GM06990 (cell line): ENCODE measurements at places on chromosomes 11 and 22.

DNA sequence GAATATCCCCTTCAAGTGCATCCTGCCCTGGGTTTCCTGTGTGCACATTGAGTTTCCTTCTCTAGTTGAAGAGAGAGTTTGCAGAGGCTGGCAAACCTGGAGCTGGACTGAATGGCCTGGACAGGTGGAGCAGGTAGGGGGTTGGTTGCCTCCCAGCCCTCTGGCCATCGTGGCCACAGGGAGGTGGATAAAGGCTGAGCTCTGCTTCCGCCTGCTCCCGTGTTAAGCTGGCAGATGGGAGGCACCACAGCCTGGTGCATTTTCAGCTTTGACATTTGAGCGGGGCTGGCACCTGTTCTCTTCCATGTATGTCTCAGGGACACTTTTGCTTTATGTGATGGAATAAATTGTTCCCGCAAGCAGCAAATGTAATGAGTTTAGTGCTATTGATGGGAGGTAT lies 11.1 kb downstream of the MICAL2 start:
- DNase-seq: no peak

DNA sequence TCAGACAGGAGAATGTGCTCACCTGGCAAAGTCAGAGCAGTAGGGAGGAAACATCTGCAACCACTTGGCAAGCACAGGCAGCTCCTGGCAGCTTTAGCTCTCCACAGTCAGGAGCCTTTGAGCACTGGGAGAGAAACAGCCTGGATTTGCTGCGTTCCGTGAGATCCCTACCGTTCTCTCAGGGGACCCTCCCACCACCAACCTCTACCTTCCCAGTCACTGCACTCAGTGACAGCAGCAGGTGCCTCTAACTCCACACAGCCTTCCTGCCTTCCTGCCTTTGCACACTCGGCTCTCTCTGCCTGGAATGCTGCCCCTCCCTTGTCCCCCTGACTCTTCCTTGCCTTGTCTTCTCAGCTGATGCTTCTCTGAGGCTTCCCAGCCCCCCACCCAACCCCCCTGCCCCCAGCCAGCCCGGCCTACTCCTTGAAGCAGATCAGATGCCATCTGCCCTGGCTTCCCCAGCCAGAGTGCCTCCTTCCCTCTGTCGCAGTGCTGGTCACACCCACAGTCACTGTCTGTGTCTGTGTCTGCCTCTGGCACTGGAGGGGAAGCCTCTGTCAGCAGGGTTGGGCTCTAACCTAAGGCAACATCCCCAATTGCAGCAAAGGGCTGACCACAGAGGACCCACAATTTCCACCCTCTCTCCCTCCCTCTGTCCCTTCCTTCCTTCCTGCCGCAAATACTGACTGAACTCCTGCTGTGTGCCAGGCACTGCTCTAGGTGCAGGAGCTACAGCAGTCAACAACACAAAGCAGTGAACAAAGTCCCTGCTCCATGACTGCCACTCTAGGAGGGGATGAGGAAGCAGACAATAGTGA lies 14.9 kb upstream of the TSKU start:
- DNase-seq: no peak

- no peak for DNase-seq
Observed at GRCh38 chr11:115612046-115612730, 108.0 kb upstream of the CADM1 start.

DNA sequence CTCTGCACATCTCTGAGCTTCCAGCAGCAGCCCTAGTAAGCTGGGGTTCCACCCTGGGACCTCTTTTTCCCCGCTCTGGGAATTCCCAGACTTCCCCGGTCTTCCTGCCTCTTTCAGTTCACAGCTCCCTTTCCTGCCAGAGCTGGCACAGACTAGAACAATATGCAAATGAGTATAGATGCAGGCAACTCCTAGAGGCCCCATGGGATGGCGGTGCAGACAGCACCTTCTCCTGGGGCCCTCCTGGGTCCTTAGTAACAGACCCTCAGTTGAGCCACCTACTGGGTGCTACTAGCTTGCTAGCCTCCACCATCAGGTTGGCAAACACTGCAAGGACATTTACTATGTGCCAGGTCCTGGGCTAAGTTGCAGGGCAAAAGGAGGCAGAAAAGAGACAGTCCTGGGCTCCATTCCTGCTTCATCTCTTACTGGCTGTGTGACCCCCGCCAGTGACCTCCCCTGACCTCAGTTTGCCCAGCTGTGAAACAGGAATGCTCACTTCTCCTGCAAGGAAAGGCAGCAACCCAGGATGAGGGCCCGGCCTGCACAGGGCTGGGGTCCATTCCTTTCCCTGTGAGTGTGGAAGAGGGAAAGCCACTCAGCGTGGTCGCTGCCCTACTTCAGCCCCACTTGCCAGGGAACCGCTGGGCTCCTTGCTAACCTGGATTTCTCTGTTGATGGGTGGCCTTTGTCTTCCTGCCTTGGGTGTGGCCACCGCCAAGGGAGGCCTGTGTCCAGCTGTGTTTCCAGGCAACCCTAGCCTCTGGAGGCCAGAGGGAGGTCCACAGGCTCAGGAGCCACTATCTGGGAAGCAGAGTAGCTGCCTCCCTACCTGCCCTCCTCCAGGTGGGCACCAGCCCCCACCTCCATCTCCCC lies 7.3 kb downstream of the RELT start:
- DNase-seq: no peak

- no peak for DNase-seq
Observed at GRCh38 chr11:104055596-104055995, 19.2 kb downstream of the DDI1 start.

DNA sequence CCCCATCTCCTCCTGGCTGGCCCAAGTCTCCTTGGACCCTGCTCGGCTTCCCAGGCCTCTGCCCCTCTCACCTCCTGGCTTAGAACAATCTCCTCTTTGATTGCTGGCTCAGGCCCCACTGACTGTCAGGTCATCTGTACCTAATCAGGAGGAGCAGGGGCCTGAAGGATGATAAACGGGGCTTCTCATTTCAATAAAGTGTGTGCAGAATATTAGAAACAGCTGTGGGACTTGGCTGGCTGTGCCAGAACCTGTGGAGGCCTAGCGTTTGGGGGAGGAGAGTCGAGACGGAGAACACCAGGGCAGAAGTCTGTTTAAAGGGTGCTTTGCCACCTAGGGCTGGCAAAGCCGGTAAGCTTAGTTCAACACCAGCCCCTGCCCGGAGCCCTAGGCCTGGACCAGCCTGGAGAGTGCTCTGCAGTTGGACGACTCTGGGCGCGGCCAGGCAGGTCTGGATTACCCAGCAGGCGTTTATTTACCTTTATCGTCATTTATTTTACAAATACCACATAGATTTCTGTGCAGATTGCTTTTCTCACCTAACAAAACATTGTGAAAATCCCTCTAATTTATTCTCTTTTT lies 10.1 kb upstream of the VSIG10L2 start:
- no peak for DNase-seq

- DNase-seq: no peak
Observed at GRCh38 chr11:61392981-61393595, 701 bp downstream of the TMEM216 start.

- DNase-seq: no peak
Observed at GRCh38 chr11:84193706-84194105, 907.5 kb upstream of the CCDC90B start.

- DNase-seq: no peak
Observed at GRCh38 chr11:11413776-11414175, 60.7 kb upstream of the CSNK2A3 start.

DNA sequence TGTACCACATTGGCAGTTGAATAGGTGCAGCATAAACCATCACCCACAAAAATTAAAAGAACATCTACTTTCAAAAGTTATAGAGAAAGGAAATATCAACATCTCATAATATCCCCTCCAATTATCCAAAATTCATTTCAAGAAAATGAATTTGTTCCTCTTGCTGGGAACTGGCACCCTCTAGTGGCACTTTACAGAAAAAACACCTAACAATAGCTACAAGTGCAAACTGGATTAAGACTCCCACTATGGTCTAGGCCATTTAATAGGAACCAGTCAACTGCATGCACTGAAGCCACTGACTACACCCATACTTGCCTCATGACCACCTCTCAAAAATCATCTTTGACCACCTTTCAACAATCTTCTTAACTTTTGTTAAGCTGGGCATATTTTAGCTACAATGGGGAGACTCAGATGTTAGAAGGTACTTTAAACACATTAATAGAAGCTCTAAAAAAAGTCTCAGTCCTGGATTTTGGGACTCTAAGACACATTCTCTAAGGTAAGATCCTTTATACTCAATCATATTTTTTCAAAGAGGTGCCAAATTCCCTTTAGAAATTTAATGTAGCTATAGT lies 17.3 kb downstream of the TRAF6 start:
- no peak for DNase-seq

DNA sequence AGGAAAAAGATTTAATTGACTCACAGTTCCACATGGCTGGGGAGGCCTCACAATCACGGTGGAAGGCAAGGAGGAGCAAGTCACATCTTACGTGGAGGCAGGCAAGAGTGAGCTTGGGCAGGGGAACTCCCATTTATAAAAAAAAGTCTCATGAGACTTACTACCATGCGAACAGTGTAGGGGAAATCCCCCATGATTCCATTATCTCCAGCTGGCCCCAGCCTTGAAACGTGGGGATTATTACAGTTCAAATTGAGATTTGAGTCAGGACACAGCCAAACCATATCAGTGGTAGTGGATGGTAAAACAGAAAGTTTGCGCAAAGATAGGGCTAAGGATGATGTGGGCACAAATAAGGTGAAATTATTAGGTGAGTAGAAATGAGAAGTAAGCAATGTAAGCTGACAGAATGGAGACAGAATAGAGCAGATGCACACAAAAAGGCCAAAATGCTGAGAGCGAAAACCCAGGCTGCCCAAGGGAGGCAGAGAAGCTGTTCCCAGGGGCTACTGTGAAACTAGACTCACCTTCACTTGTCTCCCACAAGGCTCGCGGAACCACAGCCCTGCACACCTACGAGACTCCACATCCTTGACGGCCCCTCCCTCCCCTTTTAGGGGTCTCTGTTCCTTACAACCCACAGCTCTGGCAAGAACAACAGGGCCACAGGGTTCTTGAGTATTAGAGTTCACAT lies 377.6 kb downstream of the CADM1 start:
- peak; percentile 24 for DNase-seq

- no peak for DNase-seq
Observed at GRCh38 chr11:22903782-22904181, 43.5 kb upstream of the CCDC179 start.

DNA sequence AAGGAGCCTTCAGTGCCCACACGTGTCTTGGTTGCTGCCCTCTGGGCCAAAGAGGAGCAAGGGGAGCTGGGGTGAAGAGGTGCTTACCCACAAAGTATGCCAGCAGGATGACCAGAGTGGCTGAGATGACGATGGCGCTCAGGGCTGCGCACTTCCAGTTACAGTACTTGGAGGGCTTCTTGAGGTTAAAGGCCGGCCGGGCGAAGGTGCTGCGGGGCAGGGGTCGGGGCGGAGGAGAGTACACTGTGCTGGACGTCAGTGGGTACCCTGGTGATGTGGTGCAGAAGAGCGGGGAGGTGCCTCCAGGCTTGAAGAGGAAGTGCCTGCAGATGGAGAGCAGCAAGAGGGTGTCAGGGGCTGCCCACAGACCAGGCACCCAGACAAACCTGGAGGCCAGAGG lies 315.0 kb upstream of the NARS2 start:
- no peak for DNase-seq

DNA sequence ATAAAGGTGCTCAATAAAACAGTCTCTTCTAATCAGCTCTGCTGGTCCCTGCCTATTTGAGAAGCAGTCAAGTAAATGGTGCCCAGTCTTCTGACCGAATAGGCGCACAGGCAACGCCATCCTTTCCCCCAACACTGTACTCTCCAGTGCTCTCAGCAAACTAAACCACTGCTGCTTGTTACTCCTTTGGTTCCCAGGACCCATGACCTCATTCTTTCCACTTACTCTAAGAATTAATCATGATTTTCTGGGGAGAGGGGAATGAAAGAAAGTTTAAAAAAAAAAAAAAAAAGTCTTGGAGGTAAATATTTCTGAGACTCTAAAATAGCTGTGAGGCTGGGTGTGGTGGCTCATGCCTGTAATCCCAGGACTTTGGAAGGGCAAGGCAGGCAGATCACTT lies 63.7 kb downstream of the SGSM3 start:
- DNase-seq: no peak

GRCh38 chr22:42190274-42190673 lies 59.7 kb upstream of the CYP2D6 start:
- DNase-seq: no peak

DNA sequence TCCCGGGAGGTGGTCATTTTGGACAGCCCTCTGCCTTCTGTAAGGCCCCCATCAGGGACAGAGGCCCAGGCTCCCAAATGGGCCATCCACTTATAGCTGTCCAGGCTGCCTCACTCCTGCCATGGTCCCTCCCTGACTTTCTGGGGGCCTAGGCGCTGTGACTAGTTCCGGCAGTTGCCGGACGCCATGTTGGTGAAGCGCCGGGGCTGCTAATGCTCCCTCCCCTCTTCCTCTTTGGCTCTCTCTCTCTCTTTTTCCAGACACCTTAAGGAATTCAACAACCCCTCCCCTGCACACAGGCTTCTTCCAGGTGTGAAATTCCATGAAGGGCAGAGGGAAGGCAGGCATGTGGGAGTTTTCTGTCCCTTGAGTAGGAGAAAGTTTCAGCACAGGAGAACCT lies 445.6 kb downstream of the SOX6 start:
- no peak for DNase-seq

DNA sequence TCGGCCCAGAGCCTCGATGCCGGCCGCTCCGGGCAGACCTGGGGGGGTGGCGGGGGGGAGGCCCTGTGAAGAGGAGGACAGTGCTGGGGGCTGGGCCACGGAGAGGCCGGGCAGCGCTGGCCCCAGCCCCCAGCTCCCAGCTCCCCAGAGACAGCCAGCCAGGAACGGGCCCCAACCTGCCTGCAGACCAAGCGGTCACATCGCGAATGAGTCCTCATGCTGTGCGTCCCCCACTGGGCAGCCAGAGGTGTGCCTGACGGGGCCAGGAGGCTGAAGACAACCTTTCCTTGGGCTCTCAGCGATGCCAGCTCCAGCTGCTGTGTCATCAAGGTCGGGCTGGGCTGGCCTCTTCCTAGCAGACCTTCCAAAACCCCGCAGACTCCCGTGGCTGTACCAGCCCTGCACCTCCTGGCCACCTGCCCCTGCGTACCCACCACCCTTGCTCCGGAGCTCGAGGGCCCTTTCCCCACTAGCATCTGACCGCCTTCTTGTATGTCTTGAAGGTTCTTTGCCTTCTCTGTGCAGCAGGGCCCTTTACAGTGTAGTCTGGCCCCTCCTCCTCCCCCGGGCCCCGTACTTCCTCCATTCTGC lies 88.4 kb downstream of the CDKN1C start:
- no peak for DNase-seq

GRCh38 chr11:116700586-116701220 lies 72.1 kb downstream of the BUD13 start:
- DNase-seq: no peak
